Stimulated activated CD8-positive, alpha-beta memory T cell treated with anti-CD3 and anti-CD28 coated beads, Interleukin-7, amount 100 ng/mL, for 1 hour (primary cell): ENCODE measurements at places on chromosomes 3 and 15.

DNA sequence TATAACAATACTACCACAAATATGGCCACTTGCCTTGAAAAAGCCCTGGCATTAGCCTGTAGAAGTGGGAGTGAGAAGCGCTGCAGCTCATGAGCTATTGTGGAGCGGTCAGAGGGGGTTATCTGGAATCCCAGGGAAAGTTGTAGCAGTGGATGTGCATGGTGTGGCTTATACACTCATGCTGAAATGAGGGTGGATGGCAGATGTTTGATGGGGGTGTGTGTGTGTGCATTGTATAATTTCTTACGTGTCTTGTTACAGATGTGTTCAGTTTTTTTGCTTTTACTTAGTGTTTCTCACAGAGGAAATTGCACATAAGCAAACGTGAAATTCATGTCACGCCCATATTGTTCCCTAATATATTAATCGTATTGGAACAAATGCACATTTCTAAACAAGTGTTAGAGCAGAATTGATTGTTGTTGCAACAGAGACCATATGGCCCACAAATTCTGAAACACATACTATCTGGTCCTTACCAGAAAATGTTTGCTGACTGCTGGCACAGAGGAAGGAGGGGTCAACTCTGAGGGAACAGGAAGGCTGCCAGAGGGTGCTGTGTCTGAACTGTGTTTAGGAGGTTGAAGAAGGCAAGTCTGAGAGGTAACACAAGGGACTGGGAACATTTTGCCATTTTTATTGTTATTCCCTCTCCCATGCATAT lies 200.0 kb upstream of the CFAP20DC start:
- no peak for DNase-seq

DNA sequence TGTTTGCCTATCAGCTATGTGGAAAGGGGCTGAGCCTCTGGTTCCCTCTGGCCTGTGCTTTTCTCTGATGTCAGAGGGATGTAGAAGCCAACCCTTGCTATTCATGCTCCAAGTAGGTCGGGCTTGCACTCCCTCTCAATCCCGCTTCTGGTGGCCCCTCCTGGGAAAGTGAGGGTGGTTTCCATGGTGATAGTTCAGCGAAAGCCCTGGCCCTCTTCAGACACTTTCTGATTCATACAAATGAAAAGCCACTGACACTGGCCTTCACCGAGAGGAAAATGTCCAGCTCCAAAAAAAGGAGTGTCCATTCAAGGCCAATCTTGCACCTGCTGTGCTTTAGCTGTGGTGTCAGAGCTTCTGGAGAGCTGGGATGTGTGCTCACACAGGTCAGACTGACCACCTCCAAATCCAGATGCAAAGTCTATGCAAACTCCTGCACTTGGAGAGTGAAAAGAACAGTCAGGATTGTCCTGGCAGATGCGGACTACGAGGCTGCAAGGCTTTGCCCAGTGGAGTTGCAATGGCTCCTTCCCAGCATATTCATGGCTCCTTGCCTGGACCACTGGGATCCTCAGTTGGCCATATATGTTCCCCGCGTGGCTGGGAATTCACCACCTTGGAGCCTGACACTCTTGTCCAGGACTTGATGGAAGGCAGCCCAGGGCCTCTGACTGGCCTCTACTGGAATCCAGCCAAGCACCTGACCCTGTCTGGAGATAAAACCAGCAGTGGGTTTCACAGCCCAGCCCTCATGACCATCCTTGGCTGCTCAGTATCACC lies 96.6 kb downstream of the CEMIP start:
- no peak for DNase-seq

DNA sequence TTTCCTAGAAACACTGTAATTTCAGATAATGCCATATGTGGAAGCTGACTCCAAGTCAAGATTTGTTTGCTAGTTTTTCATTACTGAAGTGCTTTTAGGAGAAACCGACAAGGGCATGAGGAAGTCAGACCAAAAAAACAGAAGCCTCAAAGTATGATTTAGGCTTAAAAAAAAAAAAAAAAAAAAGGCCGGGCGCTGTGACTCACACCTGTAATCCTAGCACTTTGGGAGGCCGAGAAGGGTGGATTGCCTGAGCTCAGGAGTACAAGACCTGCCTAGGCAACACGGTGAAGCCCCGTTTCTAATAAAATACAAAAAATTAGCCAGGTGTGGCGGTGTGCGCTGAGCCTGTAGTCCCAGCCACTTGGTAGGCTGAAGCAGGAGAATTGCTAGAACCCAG lies 11.6 kb downstream of the RPL15 start:
- DNase-seq = no peak

DNA sequence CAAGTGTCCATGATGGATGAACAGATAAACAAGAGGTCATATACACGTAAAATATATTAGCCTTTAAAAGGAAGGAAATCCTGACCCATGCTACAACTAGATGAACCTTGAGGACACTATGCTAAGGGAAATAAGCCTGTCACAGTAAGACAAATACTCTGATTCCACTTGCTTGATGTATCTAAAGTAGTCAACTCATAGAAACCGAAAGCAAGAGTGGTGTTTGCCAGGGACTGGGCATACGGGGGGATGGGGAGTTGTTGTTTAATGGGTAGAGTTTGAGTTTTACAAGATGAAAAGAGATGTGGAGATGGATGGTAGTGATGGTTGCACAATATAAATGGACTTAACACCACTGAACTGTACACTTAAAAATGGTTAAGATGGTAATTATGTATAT lies 65.4 kb downstream of the C3orf70 start:
- no peak for DNase-seq

DNA sequence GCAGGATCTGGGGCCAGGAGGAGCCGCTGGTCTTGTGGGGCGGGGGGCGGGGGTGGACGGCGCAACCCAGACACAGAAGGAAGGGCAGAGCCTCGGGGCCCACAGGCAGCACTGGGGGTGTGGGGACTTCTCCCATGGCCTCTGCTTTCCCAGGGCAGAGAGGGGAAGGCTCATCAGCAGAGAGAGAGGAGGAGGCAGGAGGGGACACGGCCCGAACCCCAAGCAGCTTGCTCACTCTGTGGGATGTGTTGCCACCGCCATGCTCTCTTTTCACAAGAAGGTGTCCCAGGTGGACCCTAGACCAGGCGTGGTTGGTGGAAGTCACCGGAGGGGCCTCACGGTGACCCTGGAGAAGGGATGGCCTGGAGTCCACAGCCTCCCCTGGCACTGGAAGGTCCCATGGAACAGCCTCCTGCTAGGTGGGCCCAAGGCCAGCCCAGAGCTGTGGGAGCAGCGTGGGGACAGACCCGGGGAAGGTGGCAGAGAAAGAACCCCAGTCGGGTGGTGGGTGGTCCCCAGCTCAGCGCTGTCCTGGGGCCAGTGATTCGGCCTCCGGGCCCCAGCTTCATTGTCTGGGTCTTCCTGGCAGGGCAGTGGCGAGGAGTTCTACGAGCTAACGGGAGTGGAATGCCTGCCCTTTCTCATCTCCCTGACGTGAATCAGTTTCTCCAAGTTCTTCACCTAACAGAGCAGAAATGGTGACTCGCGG lies 46.8 kb upstream of the PCSK6 start:
- no peak for DNase-seq

DNA sequence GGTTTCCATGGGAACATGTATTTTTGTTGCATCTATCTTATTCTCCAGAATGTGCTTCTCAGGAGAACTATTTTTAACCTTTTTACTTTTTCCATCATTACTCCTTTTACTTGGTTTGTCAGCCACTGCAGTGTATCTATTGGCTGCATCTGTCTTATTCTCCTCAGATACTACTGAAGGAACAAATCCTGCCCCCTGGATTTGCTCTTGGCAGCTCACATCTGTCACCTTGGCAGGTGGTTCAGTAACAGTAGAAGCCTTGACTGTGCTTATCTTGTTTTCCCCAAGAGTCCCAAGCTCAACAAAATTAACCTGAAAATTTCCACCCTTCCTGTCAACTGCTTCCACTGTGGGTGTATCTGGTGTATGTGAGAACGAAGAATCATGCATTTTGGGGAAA lies 106.0 kb downstream of the MAP4 start:
- DNase-seq = no peak

DNA sequence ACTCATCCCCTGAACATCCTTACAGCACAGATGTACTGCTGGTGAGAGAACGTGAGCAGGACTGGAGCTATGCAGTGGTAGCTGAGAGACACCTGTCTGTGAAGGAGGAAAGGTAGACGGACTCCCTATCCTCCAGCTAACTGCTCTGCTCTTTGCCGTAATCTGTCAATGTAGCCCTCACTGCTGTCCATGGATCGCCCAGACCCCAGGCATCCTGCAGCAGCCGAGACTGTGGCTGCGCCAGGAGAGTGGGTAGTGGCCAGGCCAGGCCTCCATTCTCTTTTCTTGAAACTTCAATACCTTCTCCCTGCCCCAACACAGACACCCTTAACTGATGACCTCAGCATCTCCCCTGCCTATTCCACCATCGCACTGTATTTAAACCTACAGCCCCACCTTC lies 44.5 kb downstream of the CRABP1 start:
- DNase-seq = no peak

DNA sequence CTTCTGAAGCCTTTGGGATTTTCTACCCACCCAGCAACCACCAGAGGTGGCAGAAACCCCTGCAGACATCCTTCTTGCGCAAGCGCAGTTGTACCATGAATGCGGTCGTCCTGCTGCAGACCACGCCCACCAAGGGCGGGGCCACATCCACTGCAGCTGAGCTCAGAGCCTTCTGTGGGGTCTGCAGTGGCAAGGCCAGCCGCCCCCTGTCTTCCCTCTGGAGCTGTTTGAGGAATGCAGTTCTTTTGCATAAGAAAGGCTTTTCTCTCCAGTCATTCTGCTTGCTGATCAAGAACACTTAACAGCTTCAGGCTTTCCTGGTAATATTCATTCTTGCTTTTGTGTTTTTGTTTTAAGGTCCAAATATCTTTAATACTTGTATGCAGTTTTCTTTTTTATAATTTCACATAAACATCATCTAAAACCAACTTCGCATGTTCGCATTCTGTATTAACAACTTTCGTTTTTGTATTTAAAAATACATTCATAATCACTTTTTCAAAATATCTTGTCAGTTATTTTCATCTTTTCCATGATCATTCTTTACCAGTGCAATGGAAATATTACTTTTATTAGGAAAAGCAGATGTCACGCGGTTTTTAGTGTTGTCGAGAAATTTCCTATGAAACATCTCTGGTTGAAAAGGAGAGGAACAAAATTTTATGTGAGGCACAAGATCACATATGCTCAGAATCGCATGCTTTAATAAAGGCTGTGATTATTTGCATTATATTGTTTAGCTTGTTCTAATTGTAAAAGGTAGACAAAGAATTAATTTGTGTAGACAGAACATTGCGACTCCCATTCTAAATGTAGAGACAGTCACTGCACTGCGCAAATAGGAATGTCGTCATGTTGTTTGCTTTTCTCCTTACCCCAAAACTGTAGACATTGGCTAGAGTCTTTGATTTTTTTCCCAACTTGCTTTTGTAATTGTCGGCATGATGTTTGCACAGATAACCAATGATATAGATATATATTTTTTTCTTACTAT lies 98.1 kb upstream of the SNRPN start:
- DNase-seq = no peak

DNA sequence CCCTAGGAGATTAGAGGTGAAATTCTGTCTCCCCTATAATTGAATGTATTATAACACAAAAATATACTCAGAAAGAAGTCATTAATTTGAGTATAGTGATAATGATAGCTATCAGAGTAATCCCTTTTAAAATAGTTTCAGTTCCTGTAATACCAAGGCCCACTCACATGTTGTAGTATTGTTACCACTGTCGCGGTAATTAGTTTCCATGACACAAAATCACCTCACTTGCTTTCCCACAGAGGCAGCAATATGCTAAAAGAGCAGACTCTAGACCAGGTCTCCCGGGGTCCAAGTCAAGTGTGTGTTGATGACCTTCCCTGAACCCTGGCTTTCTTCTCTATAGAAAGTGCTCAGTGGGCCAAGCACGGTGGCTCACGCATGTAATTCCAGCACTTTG lies 39.5 kb upstream of the NSMCE3 start:
- DNase-seq = no peak

GRCh38 chr15:34647569-34648293 lies 64.3 kb upstream of the GOLGA8B start:
- no peak for DNase-seq

DNA sequence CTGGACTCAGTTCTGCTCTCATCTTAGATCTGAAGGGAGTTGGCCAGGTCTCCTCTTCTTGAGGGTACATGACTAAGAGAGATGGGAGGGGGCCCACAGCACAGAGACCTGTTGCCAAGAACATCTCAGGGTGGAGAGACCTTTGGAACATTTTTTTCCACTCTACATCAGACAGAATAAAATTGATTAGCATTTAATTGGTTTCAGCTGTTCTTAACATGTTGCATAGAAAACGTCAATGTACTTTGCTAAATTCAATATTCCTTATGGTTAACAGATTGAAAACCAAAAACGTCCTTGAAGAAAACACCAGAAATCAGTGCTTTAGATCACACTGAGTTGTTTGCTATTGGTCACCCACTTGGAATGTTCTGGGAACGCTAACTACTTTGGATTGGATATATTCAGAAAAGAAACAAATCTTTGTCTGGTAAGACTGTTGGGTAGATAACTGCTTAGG lies 36.4 kb upstream of the FSTL1 start:
- no peak for DNase-seq

DNA sequence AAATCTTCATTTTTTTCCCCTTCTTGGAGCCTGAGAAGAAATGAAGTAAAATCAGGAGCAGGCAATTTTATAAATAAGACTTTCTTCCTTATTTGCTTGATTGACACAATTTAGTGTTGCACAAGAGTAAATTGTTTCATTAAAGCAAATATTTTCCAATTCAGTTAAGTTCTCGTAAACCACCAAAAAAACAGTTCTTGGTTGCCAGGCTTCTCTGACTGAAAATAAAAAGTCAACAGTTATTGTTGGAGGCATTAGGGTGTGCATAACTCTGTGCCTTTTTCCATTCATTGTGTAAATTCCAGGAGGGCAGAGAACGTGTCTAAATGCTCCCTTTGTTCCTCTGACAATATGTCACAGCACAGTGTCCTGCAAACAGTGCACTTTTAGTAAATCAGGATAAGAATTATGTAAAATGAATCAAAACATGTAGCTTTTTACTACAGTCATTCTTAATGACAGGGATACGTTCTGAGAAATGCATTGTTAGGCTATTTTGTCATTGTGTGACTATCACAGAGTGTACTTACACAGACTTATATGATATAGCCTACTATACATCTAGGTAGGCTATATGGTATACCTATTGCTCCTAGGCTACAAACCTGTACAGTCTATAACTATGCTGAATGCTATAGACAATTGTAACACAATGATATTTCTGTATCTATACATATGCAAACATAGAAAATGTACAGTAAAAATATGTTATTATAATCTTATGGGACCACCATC lies at the start of gene CP:
TSS of gene CP (minus strand) at position 47 of the 735 bp plus-strand sequence. CDS start at position 10, 37 bp downstream.
- no peak for DNase-seq
